Activated T-cell treated with anti-CD3 and anti-CD28 coated beads, Interleukin-2, amount 50 U/mL, for 72 hours (primary cell): ENCODE measurements at places on chromosomes 3 and 15. TPM values are rescaled to one million over a fixed set of nuclear protein-coding genes. Genes with fewer than 3 reads are reported as not detected.

- H3K4me3 ChIP-seq, result no peak overlapping the region
- DNase-seq, result no peak
- no peaks in the 10 kb centered on the region for H3K4me1 ChIP-seq
- H3K27me3 ChIP-seq, result no peaks in the 10 kb centered on the region
- no peaks in the 10 kb centered on the region for H3K36me3 ChIP-seq
- no peak overlapping the region for H3K27ac ChIP-seq
These were observed 288.7 kb downstream of the ZIC4 start for GRCh38 chr3:147117631-147118030.

FBXO40 gene
- not detected for total RNA-seq

DNA sequence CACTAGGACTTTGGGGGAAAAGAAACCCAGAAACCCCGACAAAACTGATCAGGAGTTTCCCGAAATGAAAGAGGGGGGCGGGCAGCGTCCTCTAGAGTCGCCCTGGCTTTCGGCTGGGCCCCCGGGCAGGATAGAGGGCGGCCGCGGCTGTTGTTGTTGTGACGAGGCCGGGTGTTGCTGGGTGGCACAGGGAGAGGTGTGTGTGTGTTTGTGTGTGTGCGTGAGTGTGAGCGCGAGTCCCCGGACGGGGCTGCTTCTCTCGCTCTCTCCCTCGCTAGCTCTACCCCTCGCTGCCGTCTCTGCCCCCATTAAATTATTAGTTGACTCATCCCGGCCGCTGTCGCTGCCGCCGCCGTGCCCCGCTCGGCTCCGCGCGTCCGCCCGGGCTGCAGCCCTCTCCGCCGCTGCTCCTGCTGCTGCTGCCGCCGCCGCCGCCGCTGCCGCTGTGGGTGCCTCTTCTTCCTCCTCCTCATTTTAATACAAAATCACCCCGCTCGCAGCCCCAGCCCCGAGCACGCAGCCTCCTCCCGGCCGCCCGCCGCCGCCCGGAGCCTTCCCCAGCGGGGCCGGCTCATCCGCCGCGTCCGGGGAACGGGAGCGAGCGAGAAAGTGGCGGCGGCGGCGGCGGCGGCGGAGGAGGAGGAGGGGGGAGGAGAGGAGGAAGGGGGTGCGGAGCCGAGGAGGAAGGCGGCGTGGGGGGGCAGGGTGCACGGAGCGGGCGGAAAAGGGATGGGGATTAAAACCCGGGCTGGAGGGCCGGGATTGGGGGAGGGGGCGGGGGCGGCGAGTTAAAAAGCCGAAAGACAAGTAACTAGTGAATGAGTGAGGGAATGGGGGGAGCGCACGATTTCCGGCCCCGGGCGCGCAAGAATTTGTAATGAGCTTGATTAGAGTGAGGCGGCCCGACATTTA is at the start of gene SATB1:
Gene SATB1 (minus strand): TSS at position 611 of the 912 bp plus-strand sequence. CDS start 4,372 bp downstream, outside the sequence.
- H3K27ac ChIP-seq, result peak within 1 kb of the TSS; percentile 99
- DNase-seq, result peak; percentile 72
- H3K4me3 ChIP-seq, result peak within 1 kb of the TSS; percentile 95
- H3K36me3 ChIP-seq, result peaks cover 49% of the 10 kb centered on the region
- H3K4me1 ChIP-seq, result peaks cover 74% of the 10 kb centered on the region
- no peaks in the 10 kb centered on the region for H3K27me3 ChIP-seq

DNA sequence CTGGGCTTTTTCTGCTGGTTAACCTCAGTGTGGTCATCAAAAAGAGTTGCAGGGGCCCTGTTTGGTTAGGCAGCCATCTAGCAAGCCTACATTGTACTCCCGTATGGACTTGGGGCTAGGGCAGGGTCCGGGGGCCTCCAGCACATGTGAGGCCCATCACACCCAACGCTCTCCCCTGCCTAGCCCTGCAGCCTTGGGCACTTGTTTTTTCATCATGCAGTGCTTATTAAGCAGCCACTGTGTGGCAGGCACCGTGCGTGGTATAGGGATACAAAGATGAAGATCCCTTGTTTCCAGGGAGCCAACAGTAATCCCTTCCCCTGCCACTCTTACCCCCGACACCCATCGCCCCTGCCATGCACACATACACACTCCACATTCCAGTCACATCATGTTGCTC is 14.2 kb downstream of the MRAS start:
- no peak for DNase-seq
- no peaks in the 10 kb centered on the region for H3K36me3 ChIP-seq
- H3K27ac ChIP-seq, result no peak overlapping the region
- peaks cover 13% of the 10 kb centered on the region for H3K27me3 ChIP-seq
- no peak overlapping the region for H3K4me3 ChIP-seq

DNA sequence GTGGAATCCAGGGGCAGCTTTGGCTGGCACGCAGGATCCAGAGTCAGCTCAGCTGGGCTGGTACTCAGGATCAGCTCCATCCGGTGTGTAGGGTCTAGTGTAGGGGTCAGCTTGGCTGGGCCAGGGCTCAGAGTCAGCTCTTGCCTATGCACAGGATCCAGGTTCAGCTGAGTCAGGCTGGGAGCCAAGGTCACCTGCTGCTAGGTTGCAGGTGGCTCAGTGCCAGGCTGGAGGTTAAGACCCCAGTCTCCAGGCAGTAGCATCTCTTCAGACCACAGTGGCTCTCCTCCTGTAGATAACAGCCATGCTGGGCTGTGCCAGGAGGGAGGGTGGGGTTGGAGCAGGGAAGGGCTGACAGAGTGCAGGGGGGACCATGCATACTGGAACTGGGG is 1.8 kb downstream of the HYAL3 start:
- H3K27ac ChIP-seq, result no peak overlapping the region
- H3K27me3 ChIP-seq, result no peaks in the 10 kb centered on the region
- no peaks in the 10 kb centered on the region for H3K36me3 ChIP-seq
- H3K4me1 ChIP-seq, result peaks cover 35% of the 10 kb centered on the region
- no peak for DNase-seq
- H3K4me3 ChIP-seq, result no peak overlapping the region

DNA sequence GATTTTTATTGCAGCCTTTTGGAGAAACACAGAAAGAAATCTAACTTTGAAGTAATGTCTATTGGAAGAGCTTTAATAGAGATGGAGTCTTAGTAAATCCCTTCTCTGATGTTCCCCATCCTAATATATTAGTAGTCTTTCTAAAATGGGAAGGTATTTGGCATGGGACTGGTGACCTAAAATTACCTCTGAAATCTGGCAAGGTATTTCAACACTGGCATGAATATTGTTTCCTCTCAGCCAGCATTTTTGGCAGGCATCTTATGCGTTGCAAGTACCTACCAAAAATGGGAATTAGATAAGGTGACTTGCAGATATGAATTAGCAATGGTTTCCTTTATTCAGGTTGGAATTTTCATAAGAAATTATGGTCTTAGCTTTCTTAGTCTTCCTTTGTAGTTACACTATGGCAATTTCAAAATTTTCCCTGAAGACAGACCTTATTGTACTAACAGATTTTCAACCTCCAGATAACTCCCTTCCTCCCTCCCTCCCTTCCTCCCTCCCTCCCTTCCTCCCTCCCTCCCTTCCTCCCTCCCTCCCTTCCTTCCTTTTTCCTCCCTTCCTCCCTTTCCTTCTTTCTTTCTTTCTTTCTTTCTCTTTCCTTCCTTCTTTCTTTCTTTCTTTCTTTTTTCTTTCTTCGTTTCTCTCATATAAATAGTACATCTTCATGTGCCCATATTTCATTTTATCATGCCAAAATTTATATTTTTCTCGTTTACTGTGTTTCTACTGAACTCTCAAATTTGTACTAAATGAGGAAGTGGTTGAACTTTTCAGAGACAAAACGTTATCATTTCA is 168.2 kb upstream of the KCNMB2 start:
- no peak for DNase-seq
- no peaks in the 10 kb centered on the region for H3K4me1 ChIP-seq
- H3K4me3 ChIP-seq, result no peak overlapping the region

CLDN11 gene
- not detected for total RNA-seq

- H3K27ac ChIP-seq, result no peak overlapping the region
- H3K4me3 ChIP-seq, result no peak overlapping the region
These were observed 790 bp upstream of the SRGAP3 start for GRCh38 chr3:9250236-9250635.

DNA sequence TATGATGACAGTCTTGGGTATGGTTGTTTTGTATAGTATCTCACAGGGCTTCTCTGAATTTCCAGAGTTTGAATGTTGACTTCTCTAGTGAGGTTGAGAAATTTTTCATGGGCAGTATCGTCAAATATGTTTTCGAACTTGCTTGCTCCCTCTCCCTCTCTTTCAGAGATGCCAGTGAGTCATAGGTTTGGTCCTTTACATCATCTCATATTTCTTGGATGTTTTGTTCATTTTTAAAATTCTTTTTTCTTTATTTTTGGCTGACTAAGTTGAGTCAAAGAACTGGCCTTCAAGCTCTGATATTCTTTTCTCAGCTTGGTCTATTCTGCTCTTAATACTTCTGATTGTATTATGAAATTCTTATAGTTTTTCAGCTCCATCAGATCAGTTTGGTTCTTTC is 282.3 kb upstream of the NECTIN3 start:
- H3K4me3 ChIP-seq, result no peak overlapping the region
- H3K27ac ChIP-seq, result no peak overlapping the region
- H3K4me1 ChIP-seq, result no peaks in the 10 kb centered on the region
- no peaks in the 10 kb centered on the region for H3K36me3 ChIP-seq
- peaks cover 17% of the 10 kb centered on the region for H3K27me3 ChIP-seq

DNA sequence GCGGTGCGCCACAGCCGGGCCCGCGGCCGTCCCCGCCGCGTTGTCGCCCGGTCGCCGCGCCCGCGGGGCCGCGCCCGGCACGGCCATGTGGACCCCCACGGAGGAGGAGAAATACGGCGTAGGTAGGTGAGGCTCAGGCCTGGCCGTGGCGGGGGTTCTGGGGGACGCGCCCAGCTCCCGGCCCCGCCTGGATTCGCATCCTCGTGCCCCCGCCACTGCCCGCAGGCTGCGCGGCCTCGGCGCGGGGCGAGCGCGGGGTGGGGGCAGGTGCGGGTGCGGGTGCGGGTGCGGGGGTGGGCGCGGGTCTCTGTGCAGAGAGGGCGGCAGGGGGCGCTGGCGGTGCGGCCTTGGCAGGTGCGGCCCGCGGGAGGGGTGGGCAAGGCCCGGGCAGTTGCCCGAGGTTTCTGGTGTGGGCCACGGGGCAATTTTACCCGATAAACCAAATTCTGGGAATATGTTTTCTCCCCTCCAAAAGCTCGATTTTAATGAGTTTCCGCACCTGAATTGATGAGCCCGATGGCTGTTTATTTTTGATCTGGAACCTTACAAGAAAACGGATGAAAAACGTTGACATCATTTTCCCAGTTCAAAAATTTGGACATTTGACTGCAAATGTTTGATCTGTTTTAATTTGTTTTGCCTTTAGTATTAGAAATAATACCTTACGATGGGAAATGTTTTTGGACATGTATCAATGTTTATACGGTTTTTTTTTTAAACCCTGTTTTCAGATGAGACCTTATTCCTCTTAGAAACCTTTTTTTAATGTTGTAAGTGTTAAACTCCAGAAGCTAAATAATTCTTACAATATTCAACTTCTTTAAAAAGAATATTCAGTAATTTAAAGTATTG is 678 bp downstream of the DOCK3 start:
- H3K27me3 ChIP-seq, result peaks cover 52% of the 10 kb centered on the region
- peak; percentile 85 for DNase-seq
- peaks cover 3% of the 10 kb centered on the region for H3K36me3 ChIP-seq
- peak overlapping the region; percentile 80 for H3K4me3 ChIP-seq
- peak overlapping the region; percentile 72 for H3K27ac ChIP-seq

DNA sequence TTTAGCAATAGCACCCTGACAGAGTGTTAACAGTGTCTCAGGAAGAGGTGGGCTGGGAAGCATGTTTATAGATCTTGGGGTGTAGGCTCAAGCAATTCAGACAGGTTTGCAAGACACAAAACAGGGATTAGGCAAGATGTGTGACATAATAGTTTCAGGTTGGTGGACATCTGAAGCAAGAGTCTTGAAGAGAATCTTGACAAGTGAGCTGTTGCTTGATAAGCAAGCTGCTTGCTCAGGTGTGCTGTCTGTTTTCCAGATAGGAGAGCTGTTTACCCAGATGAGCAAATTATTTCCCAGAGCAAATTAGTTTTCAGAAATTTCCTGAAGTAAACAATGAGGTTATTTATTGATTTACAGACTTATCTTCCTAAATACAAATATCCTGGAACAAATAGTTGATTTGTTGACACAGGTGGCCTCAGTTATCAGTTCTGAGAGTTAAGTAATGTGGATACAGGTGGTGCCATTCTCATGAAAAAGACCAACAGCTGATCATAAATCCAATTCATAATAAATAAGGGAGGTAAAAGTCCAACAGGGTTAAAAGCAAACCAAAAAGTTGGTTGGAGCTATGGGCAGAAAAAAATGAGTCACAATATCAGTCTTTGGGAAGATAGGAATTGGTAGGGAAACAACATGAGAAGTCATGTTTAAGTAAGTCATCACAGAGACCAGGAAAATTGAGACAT is 437.3 kb downstream of the TBL1XR1 start:
- no peak overlapping the region for H3K27ac ChIP-seq
- DNase-seq, result no peak
- H3K4me1 ChIP-seq, result no peaks in the 10 kb centered on the region
- no peaks in the 10 kb centered on the region for H3K27me3 ChIP-seq

- H3K27ac ChIP-seq, result no peak overlapping the region
- H3K4me1 ChIP-seq, result no peaks in the 10 kb centered on the region
- H3K4me3 ChIP-seq, result no peak overlapping the region
- no peak for DNase-seq
- no peaks in the 10 kb centered on the region for H3K27me3 ChIP-seq
These were observed 110.3 kb downstream of the MYLK start for GRCh38 chr3:123773681-123774431.

DNA sequence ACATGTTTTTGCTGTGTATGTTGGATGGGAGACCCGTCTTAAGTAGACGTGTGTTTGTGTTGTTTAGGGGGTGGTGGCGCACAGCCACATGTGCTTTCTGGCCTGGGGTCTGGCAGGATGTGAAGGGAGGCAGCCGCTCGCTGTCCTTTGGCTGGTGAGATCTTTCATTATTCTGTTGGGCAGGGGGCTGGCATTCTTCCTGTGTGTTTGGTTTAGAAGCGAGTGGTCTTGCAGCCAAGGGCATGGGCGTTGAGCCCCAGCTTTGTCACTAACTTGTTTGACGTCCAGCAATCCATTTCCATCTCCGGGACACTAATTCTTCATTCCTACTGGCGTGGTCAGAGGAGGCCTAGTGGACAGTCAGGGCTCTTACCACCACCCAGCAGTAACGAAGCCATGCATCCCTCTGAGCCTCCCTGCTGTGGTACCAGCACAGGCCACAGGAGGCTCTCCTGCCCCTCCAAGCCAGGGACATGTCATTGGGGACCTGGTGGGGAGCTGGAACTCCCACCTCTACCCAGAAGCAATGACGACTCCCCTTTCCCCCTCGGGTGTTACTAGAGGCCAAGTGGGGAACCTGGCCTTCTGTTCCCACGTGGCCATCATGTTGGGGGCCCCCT is 10.7 kb downstream of the THSD4 start:
- no peaks in the 10 kb centered on the region for H3K4me1 ChIP-seq
- no peak for DNase-seq
- H3K4me3 ChIP-seq, result no peak overlapping the region
- no peaks in the 10 kb centered on the region for H3K36me3 ChIP-seq
- no peak overlapping the region for H3K27ac ChIP-seq

GRCh38 chr3:165753560-165753959 is 83.7 kb downstream of the BCHE start:
- no peak overlapping the region for H3K27ac ChIP-seq
- no peaks in the 10 kb centered on the region for H3K27me3 ChIP-seq
- H3K4me1 ChIP-seq, result no peaks in the 10 kb centered on the region
- no peak for DNase-seq
- H3K36me3 ChIP-seq, result no peaks in the 10 kb centered on the region

- H3K27me3 ChIP-seq, result peaks cover 22% of the 10 kb centered on the region
- no peak for DNase-seq
These were observed 60.5 kb downstream of the THBS1 start for GRCh38 chr15:39641191-39641889.

ATP13A5 gene
- total RNA-seq, result not detected

MAP3K13 gene
- 29.3 TPM for total RNA-seq

- no peak overlapping the region for H3K27ac ChIP-seq
- no peaks in the 10 kb centered on the region for H3K36me3 ChIP-seq
- DNase-seq, result no peak
These were observed 6.5 kb downstream of the CPEB1 start for GRCh38 chr15:82640672-82641071.
